ENCODE measurements at places on chromosomes 6 and 20.

- no peak for DNase-seq
Observed at GRCh38 chr6:164807125-164807524, 502.3 kb downstream of the C6orf118 start.

- no peak for DNase-seq
Observed at GRCh38 chr6:144343701-144344428, 58.7 kb downstream of the UTRN start.

GRCh38 chr6:118758946-118759345 lies 107.6 kb upstream of the CEP85L start:
- no peak for DNase-seq

DNA sequence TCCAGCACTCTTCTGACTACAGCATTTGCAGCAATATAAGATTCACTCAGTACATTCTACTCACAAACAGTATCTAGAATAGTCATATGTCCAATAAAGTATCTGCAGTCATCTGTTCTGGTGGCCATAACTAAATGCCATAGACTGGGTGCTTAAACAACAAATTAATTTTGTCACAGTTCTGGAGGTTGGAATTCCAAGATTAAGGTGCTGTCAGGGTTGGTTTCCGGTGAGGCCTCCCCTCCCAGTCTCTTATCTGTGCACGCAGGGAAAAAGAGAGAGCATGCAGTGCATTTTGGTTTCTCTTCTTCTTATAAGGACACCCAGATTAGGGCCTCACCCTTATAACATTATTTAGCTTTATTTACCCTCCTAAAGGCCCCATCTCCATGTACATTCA lies 21.3 kb upstream of the NUS1 start:
- DNase-seq, result no peak

DNA sequence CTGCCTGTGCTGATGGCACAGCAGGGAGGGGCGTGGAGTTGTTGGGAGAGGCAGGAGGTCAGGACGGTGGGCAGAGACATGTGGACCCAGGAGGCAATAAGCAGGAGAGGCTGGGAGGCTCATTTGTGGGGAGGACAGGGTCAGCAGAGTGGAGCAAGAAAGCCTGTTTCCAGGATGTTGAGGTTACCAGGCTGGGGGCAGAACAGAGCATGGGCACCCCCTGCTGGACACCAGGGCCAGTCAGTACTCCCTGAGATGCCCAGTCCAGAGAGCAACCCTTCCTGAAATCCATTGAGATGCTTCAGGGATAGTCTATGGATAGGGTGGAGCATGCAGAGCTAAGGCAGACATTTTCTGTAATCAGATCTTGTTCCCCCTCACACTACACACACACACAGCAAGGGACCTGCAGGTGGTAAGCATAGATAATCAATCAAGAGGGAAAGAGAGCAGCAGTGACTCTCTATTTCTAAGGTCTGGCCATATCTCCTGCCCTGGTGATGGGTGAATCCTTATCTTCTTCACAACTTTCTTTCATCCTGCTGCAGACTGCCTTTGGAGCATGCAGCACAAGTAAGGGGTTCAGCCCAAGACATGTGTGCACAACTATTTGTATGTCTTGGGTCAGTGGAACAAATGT lies 41.7 kb downstream of the MOCS1 start:
- no peak for DNase-seq

GRCh38 chr6:168037242-168037641 lies 39.8 kb downstream of the KIF25 start:
- no peak for DNase-seq

DNA sequence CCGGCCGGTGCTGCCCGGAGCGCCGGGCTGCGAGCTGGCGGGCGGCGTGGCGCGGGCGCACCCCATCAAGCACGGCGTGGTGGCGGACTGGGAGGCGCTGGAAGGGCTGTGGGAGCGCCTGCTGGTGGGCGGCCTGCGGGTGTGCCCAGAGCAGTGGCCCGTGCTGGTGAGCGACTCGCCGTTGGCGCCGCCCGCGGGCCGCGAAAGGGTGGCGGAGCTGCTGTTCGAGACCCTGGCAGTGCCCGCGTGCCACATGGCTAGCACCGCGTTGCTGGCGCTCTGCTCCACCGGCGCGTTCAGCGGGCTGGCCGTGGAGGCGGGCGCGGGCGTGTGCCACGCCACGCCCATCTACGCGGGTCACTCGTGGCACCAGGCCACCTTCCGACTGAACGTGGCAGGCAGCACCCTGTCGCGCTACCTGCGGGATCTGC lies 517 bp downstream of the ACTL10 start:
- no peak for DNase-seq

DNA sequence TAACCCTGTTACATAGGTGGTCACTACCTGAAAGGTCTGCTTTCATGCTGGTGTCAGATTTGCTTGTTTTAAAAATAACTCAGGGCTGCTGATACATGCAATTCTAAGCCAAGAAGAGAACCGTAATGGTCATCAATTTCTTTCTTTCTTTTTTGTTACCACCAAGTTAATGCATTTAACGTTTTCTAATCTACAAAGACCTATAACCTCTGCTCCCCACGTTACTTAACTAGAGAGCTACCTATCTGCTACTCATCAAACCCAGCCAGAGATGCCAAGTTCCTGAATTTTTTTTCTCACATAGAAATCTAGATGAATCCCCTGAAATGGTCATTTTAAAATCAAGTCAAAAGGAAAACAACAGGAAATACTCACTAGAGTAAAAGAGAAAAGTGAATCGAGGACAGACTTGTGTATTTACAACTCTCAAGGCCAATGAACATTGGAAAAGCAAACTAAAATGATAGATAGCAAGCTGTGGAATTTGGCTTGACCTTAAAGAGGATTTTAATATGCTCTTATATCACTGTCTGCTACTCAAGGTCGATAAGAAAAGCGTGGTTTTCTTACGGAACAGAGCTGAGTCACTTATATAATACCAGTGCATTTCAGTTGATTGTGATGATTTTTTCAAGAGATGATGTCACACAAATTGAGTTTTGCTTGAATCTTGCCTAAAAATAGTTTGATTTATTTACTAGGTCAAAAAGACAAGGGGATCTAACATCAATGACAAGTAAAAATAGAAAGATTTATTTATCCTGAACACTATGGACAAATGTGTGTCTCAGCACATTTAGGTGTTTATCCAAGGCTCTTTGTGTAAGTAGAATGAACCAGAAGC lies 67.9 kb downstream of the SGK1 start:
- no peak for DNase-seq

DNA sequence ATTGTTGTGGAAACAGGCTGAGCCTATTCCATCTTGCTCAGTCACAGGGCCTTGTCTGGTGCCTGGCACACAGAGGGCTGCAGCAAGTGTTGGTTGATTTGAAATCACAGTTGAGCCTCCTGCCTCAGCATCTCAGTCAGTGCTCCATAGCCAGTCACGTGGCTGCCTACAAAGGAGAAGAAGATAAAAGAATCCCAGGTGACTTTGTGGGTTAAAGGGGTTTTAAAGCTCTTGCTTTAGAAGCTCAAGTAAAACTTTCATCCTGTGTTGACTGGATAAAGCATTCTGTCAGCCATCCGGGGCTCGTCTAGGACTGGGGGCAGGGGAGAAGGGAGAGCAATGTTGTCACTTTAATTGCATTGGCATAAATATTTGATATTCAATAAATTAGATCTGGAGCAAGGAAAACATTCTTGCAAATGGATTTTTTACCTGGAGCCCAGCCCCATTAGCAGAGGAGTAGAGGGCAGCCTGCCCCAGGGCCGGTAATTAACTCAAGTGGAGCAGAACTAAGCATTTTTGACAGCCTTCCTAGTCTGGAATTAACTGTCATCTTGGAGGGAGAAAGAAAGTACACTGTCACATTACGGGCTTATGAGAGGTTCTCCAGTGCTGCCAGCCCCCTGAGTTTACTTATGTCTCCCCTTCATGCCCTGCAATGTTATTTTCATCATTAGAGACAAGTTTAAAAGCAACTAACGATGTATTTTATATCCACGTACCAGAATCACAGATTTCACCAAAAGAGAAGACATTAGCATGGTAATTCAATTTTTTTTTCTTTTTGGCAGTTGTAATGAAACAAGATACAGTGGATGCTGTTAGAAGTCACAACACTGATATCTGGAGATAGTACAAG lies 71.7 kb upstream of the GTSF1L start:
- DNase-seq, result no peak

GRCh38 chr6:143695130-143695968 lies 17.6 kb downstream of the PHACTR2 start:
- no peak for DNase-seq

- DNase-seq, result peak; percentile 26
Observed at GRCh38 chr20:29689411-29690225, 1567.8 kb upstream of the DEFB115 start.

GRCh38 chr6:113381232-113381631 lies 475.9 kb upstream of the MARCKS start:
- DNase-seq, result no peak

GRCh38 chr6:74166849-74167248 lies 470.8 kb downstream of the CD109 start:
- no peak for DNase-seq

DNA sequence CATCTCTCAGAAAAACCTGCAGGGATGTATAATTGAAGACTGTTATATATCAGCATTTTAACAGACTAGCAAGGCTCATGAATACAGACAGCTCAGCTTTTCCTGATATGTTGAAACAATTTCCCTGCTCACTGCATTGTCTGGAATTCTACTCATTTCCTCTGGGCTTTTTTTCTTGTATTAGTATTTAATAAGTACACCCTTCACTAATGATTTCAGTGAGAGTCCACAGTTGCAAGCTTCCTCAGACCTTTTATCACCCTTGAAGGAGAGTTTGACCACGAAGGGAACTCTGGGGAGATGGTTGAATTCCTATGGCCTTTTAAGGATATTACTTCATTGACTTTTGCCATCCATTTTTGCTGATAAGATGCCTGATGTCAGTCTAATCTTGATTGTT lies 248.7 kb downstream of the ADGB start:
- no peak for DNase-seq

GRCh38 chr6:163922562-163922961 lies 508.0 kb downstream of the QKI start:
- DNase-seq, result no peak

DNA sequence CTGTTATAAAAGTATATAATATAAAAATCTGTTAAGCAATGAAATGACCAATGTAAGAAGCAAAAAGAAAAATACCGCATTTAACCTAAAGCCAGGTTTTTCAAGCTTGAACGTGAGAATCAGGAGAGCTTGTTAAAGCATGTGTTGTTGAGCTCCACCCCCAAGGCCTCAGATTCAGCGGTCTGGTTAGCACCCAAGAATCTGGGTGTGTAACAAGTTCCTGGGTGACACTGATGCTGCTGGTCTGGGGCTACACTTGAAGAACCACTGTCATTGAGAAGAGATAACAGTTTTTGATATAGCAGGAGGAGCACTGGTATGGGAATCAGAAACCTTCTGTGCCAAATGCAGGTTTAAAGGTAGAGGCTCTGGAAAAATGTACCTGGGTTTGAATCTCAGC lies 154.0 kb downstream of the ID4 start:
- no peak for DNase-seq

DNA sequence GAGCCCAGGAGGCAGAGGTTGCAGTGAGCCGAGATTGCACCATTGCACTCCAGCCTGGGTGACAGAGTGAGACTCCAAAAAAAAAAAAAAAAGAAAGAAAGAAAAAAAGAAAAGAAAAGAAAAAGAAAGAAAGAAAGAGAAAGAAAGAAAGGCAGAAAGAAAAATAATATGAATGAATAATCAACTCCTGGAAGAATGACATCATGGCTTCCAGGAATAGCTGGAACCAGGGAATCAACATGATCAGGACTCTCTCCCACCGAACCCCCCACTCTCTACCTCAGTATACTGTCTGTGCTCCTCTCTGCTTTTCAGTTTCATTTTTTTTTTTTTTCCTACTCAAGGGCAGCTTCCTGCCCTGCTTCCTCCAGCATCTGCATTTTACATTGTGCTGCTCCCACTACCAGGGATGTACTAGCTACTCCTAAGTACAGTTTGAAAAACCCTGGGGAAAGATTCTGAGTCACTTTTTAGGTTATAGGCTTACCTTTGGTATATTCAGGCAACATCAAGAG lies 19.7 kb upstream of the MTCL3 start:
- no peak for DNase-seq

DNA sequence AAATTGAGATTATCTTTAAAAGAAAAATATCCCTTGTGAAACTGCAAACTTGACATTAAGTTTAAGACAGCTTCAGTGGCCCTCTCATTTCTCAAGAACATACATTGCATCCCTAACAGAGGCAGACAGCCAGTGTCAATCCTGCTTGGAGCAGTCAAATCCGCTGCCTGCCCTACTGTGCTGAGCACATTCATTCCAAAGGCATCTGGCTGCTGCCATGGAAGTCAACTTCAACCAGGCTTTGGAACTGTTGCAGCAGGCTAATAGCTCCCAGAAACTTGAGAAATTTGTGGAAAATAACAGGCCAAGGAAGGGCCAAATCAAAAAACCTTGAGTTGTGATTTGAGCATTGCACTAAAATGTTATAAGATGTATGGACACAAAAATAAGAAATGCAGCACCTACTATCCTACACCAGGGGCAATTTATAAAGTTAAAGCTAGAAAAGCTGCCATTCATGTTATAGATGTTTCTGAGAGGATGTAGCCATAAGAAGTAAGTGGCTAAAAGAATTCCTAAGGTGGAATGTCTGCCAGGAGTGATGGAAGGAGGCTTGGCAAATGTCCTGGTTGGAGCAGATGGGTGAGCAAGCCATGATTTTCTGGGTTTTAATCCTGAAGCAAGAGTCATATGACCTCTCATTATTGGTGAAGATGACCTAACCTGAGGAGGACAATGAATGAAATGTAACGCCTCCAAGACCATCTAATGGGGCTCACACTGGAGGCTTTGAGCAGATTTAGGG lies 31.4 kb upstream of the HAO1 start:
- DNase-seq, result no peak

- no peak for DNase-seq
Observed at GRCh38 chr6:37930288-37930971, 110.9 kb downstream of the ZFAND3 start.

DNA sequence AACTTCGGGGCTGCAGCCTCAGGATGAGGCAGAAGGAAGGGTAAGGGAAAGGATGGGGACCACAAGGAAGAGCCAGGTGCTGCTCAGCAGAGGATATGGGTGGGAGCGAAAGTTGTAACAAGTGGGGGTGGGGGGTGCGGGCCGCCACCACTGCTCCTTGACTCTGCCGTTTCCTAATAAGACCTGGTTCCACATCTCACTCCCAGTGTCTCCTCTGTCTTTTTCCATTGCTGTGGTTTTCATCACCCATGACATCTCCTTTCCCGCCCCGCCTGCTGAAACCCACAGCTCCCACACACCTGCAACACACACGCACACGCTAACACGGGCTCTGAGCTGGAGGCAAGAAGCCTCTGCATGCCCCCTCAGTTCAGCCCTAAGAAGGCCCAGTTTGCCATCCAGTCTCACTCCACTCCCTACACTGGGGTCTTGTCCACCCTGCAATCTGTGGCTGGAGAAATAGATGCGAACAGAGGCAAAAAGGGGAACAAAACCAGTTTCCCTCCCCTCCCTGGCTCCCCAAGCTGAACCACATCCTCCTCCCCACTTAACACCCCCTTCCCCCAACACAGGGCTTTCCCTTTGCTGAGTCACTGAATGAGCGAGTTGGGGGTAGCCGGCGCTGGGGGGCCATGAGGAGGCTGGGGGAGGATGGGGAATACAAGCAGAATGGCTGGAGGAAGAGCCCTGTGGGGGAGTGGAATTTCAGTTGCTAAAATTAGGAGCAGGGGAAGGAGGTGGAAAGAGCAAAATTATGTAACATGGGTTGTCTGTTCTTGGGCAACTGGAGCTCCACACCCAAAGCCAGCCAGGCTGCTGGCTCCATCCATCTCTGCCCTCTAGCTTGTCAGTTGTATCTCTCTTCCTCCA lies 11.5 kb downstream of the NFKBIL1 start:
- DNase-seq, result peak; percentile 71

- no peak for DNase-seq
Observed at GRCh38 chr6:100228437-100228833, 234.4 kb upstream of the MCHR2 start.
